ENCODE measurements at places on chromosomes 13 and 19.

GRCh38 chr13:78102121-78102677, 183.6 kb upstream of the EDNRB start:
- DNase-seq = no peak

GRCh38 chr19:33661336-33661735, 39.6 kb downstream of the CHST8 start:
- no peak for DNase-seq

DNA sequence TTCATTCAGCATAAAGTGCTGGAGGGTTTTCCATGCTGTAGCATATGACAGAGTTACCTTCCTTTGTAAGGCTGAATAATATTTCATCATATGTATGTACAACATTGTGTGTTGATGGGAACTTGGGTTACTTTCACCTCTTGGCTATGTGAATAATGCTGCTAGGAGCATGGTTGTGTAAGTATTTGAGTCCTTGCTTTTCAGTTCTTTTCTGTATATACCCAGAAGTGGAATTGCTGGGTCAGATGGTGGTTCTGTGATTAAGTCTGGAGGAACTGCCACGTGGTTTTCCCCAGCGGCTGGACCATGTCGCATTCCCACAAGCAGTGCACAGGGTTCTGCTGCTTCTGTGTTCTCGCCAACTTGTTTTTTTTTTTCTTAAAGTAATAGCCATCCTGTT, 101.2 kb upstream of the TEX29 start:
- DNase-seq = no peak

DNA sequence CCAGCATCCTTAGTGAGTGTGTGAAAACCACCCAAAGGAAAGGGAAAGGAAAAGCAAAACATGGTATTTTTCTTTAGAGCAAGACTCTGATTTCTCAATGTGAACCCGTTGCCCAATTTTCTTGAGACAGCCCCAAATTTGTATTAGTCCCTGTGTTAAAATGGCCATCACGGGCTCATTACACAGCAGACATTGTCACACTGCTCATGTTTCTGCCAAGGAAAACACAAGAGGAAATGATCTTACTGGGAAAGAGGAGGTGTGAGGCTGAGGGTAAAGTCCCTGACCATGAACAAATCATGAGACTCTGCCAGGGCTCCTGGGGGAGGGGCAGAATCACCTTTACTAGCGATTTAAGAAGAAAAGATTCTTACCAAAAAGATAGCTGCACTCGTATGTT, 54.4 kb downstream of the FAM124A start:
- no peak for DNase-seq

- DNase-seq = no peak
Observed at GRCh38 chr19:1025960-1026782, at the start of gene CNN2. CNN2 (plus strand) TSS chr19:1026608; CDS start chr19:1026662, 54 bp downstream.

DNA sequence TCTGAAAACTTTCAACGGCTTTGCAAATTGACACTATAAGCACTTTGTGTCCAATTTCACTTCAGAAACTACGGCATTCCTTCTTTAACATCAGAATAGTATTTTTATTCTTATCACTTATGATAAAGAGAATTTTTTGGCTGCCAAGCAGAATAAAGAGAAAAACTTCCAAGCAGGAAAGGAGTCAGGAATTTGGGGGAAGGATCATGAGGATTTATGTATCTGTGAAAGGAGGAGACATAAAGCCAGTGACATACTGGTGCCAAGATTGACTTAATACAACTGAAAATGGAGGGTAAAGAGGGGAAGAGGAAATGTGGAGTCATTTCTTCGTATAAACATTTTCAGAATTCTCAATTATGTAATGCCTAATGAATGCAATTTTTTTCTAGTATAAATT, 94.7 kb downstream of the RBM26 start:
- no peak for DNase-seq

- no peak for DNase-seq
Observed at GRCh38 chr13:45623516-45624090, 8.1 kb upstream of the ERICH6B start.

DNA sequence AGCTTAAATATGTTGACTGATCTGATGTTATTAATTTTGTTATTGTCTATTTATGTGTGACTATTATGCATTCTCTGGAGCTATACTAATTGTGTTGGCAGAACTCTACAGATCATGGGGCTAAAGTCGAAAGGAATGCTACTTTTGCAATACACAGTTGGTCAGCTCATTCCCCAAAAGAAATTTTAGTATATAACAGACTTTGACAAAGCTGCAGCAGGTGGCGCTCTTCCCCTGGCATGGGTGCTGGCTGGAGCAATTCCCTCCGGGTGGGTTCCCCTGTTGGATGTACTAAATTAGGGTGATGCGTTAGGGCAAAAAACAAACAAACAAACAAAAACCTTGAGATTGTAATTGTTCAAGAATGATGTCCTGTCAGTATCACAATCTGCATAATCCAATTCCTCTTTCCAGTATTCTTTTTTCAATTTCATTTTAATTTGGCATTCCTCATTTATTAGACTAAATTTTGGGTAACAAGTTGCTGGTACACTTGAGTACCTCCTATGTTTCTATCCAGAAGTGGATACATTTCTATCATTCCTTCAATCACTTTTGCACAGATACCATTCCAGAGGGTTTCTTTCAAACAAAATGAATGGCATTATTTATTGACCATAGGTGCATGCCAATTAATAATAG, 322.8 kb upstream of the EDNRB start:
- DNase-seq = no peak

- DNase-seq = no peak
Observed at GRCh38 chr19:45235485-45235884, 9.7 kb downstream of the EXOC3L2 start.
